ENCODE measurements at places on chromosomes 12 and 14.

DNA sequence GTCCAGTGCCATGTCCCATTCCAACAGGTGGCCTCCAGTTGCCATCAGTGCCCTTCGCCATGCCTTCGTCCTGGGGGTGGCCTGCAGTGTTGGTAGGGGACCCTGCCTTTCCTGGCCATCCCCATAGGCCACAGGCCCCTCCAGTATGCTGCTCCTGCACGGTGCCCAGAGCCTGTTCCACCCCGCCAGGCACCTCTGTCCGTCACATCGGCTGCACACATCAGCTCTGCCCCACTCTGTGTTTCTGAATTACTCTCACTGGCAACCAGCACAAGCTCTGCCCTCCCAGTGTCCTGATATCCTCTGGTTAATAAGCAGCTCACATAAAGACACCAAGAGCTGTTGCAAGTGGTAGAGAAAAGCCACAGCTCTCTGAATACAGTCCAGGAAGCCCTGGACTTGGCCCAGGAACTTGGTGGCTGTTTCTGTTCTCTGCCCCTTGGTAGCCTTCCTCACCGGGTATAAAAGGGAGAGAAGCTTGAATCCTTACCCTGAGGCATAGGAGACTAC lies 31.3 kb upstream of the ATP2A2 start:
- no peak for DNase-seq

DNA sequence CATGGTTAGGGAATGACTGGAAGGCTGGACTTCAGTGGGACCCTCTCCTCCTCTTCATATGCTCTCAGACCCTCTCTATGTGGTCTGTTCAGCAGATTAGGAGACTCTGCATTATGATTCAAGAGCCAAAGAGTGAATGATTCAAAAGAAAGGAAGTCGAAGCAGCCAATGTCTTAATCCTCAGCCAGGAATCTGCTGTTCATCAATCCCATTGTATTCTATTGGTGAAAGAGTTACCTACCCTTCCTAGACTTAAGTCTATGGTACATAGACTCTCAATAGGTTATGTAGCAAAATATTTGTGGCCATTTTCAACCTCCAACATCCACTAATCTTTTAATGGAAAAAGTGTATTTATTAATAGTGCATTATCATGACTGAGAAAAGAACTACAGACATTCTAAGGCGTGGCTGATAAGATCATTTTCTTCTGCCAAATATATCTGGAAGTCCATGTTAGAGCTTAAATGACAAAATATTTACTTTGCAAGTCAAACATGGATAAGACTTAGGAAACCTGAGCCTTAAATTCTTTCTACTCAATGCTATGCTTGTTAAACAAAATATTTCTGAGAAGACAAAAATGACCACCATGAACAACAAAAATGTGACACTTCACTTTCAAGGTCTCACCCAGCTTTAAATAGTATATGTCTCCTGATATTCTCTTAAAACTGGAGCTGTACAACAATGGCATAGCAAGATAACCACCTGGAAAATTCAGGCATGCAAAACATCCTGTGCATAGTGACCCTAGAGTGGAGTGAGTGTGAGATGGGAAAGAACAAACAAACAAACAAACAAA lies 1100.6 kb downstream of the GALC start:
- DNase-seq = no peak

DNA sequence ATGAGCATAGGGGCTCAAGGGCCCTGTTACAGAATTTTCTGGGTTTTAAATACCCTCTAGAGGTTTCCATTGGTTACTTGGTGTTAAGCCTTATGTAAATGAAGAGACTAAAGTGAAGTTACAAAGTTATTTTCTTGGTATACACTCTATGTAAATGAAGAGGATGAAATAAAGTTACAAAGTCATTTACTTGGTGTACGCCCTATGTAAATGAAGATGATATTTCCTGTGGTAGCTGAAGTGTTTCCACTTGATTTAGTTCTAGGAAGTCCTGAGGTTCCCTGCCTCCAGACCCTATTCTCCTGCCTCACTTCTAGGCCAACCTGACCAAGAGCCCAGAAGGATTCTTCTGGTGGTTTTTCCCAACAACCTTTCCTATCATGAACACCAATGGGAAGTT lies 126.1 kb downstream of the SPTSSA start:
- no peak for DNase-seq

GRCh38 chr14:99664058-99664936 lies 19.4 kb downstream of the HHIPL1 start:
- DNase-seq = no peak

DNA sequence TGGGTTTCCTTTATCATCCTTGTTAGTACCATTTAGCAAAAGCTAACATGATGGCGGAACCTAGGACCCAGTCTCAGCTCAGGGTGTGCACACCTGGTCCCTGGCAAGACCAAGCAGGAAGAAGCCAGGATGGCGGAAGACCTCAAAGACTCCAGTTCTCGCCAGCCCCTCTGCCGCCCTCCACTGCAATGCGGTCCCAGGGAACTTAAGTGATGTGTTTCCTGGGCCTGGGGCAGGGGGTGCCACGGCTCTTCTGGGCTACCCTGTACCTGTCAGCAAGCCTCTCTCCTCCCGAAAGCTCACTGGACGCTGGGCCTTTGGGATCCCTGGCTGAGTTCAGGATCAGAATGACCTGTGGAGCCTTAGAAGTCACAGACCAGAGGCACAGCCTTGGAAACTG lies 71.3 kb downstream of the FBXL14 start:
- DNase-seq = no peak

- DNase-seq = no peak
Observed at GRCh38 chr12:52496054-52496453, 3.0 kb upstream of the KRT6A start.

- no peak for DNase-seq
Observed at GRCh38 chr14:69471916-69472315, 12.6 kb upstream of the PLEKHD1 start.

DNA sequence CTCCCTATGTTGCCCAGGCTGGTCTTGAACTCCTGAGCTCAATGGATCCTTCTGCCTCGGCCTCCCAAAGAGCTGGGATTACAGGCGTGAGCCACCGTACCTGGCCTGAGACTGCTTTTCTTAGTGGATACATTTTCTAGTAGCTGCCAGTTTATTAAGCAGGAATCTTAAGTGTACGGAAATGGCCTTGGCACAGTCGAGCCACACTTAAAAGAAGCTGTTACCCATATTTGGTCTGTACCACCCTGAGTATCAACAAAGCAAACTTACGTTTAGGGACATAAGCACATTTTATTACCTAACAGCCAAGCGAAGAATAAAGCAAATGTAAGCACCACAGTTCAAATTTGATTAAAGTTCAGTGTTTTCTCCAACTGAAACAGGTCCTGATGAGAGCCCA lies 50.7 kb upstream of the NR2C1 start:
- DNase-seq = no peak

- DNase-seq = no peak
Observed at GRCh38 chr12:93795352-93795751, 118.2 kb downstream of the CRADD start.

- DNase-seq = peak; percentile 43
Observed at GRCh38 chr12:67239061-67239460, 30.1 kb upstream of the CAND1 start.

GRCh38 chr12:16159571-16159970 lies 117.9 kb downstream of the SLC15A5 start:
- no peak for DNase-seq

GRCh38 chr12:116336542-116337065 lies 59.1 kb upstream of the MED13L start:
- peak; percentile 91 for DNase-seq

GRCh38 chr12:53324113-53324778 lies 2.8 kb upstream of the AAAS start:
- DNase-seq = no peak

- no peak for DNase-seq
Observed at GRCh38 chr12:122979908-122980182, 636 bp upstream of the ARL6IP4 start.

DNA sequence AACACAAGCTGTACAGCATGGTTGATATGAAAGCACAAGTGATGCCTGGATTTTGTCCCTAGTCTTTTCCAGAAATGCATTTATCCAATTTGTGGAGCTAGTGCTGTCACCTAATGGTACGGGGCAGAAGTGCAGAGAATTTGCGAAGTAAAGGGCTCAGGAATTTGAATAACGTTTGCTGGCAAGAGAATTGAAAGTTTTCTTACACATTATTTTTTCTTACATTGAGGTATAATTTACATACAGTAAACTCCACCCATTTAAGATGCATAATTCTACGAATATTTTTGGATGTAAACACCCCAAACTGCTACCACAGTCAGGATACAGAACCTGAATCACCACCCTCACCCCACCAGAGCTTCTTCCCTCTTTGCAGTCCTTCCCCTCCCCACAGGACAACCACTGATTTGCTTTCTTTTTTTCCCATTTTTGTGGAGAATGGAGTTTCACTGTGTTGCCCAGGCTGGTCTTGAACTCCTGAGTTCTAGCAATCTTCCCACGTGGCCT lies 3.5 kb downstream of the AICDA start:
- peak; percentile 53 for DNase-seq

- DNase-seq = no peak
Observed at GRCh38 chr14:103966631-103967030, 24.3 kb upstream of the RD3L start.

GRCh38 chr12:50927356-50927755 lies 25.0 kb upstream of the HIGD1C start:
- DNase-seq = no peak

DNA sequence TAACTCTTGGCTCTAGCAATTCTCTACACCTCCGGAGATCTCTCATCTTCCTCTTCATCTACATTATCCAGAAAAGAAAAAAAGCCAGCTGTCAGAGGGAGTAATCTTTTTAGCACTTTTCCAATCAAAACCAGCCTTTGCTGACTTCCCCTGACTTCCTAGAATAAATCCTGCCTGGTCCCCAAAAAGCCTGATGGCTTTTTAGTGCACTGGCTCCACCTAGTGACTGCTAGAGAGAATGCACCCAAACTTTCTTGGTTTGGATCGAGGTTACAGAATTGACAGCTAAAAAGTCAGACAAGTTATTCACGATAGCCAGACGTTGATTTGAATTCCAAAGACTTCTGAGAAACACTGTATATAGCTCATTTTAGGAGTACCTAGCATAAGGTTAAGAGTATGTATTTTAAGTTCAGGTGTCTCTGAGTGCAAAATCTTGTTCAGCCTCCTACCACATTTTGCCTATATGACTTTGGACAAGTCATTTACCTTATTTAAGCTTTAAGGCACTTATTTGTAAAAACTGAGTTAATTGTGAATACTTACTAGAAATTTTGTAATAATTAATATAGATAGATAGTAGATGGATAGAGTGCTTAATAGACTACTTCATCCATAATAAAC lies 185.7 kb upstream of the GRIN2B start:
- peak; percentile 61 for DNase-seq

- DNase-seq = no peak
Observed at GRCh38 chr12:62396750-62397149, 69.9 kb upstream of the MON2 start.

Data from ELR (cell line).